ENCODE measurements at places on chromosomes 16 and 17. TPM values are rescaled to one million over a fixed set of nuclear protein-coding genes. Genes with fewer than 3 reads are reported as not detected.
A peak's percentile ranks its signal among the peaks of the same experiment; 100 is the strongest.

DNA sequence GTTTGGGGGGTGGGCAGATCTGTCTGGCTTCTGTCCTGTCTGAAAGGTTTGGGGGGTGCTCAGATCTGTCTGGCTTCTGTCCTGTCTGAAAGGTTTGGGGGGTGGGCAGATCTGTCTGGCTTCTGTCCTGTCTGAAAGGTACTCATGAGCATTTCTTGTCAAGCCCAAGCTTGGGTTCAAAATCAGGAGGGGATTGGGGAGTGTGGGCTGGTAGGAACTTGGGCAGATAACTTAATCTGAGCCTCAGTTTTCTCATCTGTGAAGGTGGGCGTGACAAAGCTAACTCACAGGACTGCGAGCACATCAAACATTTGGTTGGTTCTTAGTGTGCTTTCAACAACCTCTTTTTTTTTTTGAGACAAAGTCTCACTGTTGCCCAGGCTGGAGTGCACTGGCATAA lies 35.2 kb downstream of the HAPSTR1 start:
- DNase-seq: no peak

DNA sequence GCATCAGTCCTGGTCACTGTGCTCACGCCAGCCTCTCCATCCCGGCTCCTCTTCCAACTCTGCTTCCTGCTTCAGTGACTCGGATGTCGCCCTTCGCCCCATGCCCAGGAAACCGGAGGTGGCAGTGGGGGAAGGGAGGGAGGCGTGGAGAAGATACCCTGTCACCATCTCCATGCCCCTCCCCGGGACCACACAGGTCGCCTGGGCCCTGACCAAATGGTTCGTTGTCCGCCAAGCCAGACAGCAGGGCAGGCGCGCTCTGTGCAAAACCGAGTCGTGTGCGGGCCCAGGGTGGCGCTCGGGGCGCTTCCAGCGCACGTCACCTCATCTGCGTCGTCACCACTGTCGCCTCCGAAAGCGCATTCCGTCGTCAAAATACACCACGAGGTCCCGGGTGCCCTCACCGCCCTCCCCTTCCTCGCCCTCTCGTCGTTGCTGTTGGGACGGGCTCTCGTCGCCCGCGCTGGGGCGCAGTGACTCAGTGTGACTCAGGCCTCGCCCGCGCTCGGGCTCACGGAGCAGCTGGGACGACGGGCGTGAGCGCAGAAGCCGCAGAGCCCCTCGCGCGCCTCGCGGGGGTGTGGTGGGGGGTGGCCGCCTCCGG lies 39.2 kb downstream of the ZNF778 start:
- peak; percentile 70 for DNase-seq

DNA sequence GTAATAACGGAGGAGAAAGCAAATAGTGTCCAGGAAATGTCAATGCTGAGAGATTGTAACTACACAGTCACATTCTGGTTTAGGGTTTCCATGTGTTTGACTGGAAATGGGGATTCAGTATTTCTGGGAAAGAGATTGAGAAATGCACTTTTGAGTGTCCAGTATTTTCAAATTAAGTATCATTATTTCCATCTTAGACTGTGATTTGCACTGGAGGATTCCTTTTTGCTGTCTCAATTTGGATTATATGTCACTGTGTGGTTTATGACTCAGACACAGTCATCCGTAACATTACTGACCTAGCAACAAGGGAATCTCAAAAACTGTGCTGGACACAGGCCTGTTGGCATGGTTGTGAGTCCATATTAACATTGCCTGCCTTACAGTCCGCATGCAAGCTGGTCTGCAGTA lies 681.4 kb downstream of the CDH11 start:
- no peak for DNase-seq

Gene EEF2KMT
- 2.4 TPM for total RNA-seq

Gene CLEC19A
- total RNA-seq: not detected

GRCh38 chr17:732067-732901 lies at the start of gene TLCD3A:
TSS of gene TLCD3A (plus strand) at chr17:732596. CDS start at chr17:732648, 52 bp downstream.
- peak; percentile 73 for DNase-seq

Gene OR4D1
- total RNA-seq: 0.61 TPM

GRCh38 chr16:75251280-75252048 lies at the start of gene BCAR1:
TSS of gene BCAR1 (minus strand) at chr16:75251624. CDS start at chr16:75251482, 142 bp downstream.
- DNase-seq: no peak

GRCh38 chr16:84382396-84382795 lies 14.1 kb downstream of the ATP2C2 start:
- DNase-seq: no peak

Gene SEZ6L2
- not detected for total RNA-seq

DNA sequence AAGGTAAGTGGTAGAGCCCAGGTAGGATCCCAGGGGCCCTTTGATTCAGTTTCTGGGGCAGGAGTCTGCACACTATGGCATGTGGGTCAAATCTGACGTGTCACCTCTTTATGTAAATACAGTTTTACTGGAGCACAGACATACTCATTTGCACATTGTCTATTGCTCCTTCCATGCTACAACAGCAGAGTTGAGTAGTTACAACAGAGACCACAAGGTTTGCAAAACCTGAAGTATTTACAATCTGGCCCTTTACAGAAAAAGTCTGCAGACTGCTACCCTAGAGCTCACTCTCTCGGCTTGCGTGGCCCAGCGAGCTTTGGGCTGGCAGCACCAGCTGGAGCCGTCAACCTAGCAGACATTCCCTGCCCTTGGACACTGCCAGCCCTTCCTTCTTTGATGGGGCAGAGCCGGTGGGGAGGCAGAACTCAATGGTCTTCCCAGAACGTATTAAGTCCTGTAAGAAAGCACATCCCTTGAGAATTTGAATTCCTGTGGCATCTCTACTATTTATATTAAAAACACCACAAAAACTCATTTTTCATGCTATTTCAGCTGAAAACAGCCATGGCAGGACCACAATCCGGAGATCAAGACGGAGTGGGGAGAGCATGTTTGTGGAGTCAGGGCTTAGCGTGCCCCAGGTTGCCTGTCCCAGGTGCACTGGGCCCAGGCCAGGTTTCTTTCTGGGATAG lies 133.1 kb upstream of the NUDT7 start:
- DNase-seq: no peak

DNA sequence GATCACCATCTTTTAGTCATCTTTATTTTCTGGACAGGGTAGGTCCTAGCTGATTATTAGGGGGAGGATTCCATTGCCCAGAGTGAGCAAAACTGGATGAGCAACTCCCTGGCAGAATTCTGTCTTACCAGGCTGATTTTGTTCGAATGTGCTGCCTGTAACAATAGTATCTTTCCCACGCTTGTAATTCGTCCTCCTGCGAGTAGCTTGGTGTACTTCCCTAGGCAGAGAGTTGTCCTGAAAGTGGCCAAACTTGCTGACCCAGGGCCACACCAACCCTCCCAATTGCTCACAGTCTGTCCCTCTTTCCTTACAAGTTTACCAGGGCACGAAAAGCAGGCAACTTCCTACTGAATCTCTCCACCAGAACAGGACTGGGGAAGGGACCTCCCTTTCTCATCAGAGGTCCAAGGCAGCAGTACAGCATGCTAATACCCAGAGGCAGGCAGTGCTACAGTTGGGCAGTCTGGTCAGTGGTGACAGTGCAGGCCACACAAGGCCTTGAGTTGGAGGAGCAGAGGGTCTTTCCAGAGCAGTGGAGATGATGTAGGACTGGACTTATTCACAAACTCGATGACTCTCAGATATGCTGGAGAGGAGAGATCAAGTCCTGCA lies 67.8 kb upstream of the NLK start:
- DNase-seq: no peak

DNA sequence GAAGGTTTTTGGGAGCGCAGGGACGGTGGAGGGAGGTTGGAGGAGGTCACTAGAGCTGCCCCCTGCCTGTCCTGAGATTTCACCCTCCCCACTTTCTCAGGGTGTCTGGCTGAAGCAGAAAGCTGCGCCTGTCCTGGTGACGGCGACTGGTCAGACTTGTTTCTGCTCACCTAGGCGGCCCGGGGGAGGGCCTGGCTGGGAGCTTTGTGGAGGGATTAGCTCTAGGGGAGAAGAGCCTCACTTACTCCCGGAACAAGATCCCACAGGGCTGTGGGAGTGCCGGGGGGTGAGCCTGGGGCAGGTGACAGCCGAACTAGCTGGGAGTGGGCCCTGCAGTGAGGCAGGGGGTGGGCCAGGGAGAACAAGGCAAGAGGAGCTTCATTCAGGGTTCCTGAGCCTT lies 11.5 kb downstream of the NHERF1 start:
- no peak for DNase-seq

DNA sequence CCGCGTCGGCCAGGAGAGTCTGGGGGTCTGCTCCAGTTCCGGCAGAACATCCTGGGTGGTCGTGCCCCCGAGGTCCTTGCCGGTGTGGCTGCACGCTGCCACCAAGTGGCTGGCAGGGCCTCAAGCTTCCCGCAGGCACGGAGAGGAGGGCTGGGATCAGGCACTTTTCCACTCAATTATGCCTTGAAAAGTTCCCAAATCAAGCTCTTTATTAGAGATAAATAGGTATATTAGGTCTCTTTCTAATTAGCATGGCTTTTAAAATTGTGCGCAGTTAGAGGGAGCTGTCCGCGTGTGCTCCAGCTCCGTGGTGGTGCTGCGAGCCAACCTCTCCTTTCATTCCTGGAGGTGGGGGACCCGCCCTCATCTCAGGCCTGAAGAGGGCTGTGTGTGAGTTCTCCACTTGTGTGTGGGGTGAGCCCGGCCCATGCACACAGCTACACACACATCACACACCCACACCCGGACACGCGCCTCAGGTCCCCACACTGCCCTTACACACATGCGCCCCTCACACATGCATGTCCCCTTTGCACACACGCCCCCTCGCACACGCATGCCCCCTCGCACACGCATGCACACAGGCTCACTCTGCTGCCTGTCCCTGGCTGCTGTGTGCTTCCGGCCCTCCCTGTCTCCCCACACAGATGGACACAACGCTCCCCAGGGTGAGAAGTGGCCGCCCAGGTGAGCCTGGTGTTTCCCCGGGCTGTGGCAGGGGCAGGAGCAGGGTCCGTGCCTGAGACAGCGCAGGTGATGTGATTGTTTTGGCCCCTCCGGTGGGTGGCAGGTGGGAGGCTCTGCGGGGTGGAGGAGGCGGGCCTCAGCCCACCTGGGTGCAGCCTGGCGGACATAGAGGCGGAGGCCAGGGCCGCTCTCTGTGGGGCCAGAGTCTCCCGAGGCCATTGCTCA lies 28.8 kb downstream of the CACNA1H start:
- DNase-seq: no peak

Gene NOG
- total RNA-seq: 6.6 TPM

- no peak for DNase-seq
Observed at GRCh38 chr16:65111306-65111705, 10.6 kb downstream of the CDH11 start.

GRCh38 chr16:81661082-81661481 lies 118.0 kb upstream of the PLCG2 start:
- DNase-seq: no peak

- DNase-seq: no peak
Observed at GRCh38 chr17:76275382-76276068, 10.4 kb downstream of the UBALD2 start.

DNA sequence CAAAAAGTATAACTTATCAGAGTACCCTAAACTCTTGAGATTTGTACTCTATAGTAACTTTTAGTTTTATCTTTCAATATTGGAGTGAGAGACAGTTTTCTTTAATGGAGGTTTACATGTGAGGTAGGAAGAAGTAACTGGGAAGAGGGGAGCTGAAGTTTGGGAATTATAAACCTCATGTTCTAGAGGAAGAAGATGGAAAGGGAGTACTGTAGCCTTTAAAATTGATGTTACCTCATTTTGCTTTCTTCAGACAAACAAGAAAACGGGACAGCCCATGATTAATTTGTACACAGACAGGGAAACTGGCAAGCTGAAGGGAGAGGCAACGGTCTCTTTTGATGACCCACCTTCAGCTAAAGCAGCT lies 9.5 kb downstream of the FUS start:
- no peak for DNase-seq

DNA sequence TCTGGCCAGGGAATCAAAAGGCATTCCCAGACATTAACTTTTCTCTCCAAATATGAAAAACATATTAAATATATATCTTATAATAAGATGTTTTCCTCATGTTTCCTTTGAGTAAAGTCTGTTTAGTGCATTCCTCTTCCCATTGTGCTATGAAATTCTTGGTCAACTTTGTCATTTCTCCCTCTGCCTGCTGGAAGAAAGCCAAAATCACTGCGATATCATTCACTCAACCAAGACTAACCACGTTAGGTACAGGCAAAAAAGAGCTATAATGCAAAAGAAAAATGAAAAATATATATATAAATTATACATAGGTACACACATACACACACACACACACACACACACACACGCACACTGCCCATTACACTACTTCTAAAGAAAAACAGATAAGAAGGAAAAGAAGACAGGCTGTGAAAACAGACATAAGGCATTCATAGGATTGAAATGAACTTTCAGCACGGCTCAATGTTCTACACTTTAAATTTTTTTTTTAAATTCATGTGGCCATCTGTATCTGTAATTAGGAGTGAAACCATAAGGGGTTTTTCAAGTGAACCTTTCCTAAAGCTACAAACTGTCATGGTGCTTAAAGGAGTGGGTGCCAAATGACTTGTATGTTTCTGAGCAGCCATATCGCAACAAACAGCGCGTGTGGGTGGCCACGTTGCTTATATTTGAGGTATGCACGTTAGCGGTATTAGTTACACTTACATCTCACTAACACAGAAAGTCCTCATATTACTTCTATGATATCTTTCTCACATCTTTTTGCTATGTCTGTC lies 71.6 kb upstream of the PSMD7 start:
- DNase-seq: no peak

DNA sequence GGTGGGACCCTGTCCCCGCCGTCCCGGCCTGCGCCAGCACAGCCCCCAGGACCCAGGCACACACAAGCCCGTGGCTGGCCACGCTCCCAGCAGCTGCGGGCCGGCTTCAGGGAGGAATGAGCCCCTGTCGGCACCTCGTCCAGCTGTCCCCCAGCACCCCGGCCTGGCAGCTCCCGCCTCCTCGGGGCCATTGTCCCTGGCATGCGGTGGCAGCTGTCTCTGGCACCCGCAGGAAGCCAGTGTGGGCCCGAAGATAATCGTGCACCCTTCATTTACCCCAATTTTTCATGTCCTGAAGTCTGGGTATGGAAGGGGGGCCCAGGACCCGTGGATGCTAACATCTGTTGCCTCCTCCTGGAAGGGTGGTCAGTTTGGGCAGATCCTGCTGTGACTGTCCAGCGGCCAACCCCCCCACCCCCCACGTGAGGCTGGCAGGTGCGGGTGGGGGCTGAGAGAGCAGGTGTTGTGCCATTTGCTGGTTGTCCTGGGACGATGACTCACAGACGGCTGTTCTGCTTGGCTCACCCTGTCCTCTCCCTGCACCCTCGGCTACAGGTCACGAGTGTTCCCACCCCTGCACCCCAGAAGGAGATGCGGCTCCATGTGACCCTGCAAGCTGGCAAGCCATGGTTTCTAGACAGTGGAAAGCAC lies 4.0 kb upstream of the LMF1 start:
- DNase-seq: no peak

DNA sequence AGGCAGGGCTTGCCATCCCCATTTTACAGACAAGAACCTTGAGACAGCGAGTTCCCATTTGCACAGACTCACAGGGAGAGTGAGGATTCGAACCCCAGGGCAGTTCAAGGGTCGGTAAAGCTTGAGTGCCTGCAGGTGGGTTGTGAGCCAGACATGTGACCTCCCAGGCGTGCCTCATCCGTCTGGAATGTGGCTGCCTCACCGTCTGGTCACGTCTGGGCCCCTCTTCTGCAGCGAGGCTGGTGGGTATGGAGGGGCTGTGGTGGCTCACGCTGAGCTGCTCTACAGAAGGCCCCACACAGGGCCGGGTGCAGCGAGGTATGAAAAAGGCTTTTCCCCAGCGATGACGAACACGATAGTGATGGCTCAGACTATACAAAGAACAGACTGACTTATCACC lies 35.8 kb upstream of the LHX1 start:
- no peak for DNase-seq

Gene GPR139
- not detected for total RNA-seq

Gene HYDIN
- not detected for total RNA-seq

GRCh38 chr17:59149051-59149450 lies 5.9 kb downstream of the SKA2 start:
- no peak for DNase-seq

Gene ASIC2
- not detected for total RNA-seq

Gene CPPED1
- total RNA-seq: 0.89 TPM
